ENCODE measurements at places on chromosomes 11 and 22.
A peak's percentile ranks its signal among the peaks of the same experiment; 100 is the strongest.

- no peak for DNase-seq
These were observed 176.1 kb downstream of the DBX1 start for GRCh38 chr11:19984048-19984742.

GRCh38 chr11:20235164-20235563 lies 74.9 kb upstream of the DBX1 start:
- DNase-seq: no peak

GRCh38 chr22:45094825-45095224 lies 68.9 kb upstream of the NUP50 start:
- no peak for DNase-seq

- DNase-seq: no peak
These were observed 168.8 kb downstream of the RCN1 start for GRCh38 chr11:32259641-32260081.

DNA sequence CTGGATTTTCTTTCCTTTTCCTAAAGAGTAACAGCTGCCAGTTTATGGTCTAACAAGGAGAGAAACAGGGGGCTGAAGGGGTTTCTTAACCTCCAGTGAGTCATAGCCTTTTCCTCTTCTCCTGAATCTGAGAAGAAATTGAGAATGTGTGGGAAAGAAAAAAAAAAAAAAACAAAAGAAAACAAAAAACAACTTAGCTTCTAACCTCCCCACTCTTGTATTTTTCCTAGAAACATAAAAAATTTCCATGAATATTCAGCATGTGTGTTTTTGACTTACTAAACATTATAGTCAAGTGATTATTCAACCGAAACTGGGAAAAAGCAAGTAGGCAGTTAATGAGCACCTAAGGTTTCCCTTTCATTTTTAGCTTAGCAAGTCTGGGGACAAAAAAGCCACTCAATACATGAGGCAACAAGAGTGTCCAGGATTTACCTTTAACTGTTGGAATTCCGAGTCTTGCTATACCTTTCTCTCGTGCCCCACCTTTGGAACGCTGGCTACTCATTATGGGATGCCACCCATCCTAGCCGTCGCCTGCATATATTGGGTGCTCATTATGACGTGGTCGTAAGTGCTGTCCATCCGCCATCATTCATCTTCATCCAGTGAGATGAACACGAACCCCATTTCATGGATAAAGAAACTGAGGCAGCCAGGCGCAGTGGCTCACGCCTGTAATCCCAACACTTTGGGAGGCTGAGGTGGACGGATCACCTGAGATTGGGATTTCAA lies 2.4 kb downstream of the ASPHD2 start:
- DNase-seq: no peak

DNA sequence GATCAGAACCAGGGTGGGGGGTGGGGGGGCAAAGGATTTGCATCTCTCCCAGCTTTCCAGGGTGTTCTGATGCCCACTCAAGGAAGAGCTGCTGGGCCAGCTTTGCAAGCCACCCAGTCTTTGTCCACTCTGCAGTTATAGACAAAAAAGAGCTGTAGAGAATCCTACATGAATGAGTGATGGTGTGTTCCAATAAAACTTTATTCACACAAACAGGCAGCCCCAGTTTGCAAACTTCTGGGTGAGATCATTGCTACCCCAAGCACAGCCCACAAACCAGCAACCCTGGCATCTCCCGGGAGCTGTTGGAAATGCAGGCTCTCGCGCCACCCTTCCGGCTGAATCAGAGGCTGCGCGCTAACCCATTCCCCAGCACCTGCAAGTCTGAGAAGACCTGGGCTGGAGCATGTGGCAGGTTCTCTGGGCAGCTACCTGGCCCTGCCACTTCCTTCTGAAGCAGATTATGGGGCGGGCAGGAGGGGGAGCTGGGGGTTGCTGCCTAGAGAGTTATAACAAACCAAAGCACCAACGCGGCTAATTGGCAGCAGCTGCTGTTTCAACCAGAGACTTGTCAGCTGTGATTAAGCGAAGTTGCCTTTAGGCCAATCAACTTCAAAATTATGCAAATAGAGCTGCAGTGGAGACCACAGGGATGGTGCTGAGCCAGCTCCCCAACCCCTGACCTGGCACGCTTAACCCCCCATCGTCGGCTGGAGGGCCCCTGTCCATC lies 3.8 kb upstream of the SHISAL1 start:
- DNase-seq: no peak

DNA sequence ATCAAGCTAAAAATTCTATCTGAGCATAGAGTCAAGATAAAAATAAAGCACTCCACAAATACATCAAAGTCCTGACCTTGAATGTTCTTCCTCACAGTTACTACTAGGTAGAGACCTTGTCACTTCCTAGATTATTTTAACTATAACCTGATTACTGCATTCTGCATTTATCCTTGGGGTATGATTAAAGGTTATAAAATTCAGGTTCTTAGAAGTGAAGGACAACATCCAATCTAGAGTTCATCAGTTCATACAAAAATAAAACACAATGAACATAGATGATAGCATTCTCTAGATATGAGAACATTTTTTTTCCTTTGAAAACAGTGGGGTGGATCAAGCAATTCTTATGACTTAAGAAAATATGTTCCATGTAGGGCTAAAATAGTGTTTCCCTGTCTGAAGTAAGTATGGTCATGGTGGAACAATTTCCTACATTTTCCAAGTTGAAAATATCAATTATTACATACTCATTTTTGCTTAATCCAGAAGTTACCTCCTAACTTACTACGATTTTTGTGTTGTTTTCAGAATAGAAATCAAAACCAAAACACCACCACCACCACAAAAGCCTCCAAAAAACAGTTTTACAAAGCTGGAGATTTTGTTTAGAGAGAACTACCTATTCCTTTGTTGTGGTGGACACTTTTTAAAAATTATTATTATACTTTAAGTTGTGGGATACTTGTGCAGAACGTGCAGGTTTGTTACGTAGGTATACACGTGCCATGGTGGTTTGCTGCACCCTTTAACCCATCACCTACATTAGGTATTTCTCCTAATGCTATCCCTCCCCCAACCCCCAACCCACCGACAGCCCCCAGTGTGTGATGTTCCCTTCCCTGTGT lies 112.0 kb upstream of the DDI1 start:
- no peak for DNase-seq

DNA sequence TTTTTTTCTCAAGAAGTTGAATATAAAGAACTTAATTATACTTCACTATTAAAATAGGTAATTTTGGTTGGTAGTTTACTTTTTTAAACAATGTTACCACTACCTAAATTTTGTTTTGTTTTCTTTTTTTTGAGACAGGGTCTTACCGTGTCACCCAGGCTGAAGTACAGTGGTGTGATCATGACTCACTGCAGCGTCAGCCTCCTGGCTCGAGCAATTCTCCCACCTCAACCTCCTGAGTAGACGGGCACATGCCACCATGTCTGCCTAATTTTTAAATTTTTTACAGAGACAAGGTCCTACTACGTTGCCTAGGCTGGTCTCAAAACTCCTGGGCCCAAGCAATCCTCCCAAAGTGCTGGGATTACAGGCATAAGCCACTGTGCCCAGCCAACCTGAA lies 17.6 kb downstream of the SPCS2 start:
- no peak for DNase-seq

DNA sequence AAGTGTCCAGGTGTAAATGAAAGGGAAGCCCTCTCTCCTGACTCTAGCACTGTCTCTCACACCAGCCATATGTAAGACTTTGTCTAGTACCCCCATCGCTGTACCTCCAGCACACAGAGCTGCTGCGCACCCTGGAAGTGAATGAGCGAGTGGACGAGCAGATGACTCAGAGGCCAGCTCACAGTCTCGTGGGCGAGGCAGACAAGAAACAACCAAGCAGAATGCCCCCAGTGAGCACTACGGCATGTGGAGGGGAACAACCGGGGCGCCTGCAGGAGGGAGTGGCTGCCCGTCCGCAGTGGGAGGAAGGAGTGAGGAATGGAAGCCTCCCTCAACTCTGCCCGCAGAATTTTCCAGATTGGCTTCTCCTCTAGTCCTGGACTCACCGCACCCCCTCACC lies 46.4 kb downstream of the MCM5 start:
- no peak for DNase-seq

DNA sequence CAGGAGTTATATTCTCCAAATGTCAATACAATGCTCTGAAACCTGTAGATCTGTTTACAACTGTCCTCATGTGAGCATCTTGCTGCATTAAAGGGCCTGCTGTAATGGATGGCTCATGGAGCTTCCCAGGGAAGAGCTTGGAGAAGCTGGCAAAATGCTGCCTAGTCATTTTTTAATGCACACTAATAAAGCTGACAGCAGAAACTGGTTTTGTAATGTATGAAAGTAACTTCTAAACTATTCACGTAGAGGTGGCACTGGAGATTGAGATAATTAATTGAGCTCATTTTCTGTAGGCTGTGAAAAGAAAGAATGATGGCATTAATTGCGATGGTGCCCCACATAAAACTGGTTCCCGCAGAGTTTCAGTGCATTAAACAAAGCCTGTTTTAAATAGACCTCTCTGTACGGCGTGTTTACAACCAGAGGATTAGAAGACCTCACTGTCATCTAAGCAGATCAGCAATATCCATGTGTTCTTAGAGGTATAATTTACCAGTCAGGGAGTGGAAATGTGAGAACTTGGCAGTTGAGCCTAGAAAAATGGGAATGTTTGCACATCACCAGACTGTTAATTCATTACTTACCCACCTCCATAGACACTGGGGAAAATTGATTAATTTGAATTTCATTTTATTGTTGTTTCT lies 16.0 kb downstream of the POLA2 start:
- DNase-seq: no peak

- DNase-seq: no peak
These were observed 215.0 kb upstream of the E2F8 start for GRCh38 chr11:19455731-19456130.

DNA sequence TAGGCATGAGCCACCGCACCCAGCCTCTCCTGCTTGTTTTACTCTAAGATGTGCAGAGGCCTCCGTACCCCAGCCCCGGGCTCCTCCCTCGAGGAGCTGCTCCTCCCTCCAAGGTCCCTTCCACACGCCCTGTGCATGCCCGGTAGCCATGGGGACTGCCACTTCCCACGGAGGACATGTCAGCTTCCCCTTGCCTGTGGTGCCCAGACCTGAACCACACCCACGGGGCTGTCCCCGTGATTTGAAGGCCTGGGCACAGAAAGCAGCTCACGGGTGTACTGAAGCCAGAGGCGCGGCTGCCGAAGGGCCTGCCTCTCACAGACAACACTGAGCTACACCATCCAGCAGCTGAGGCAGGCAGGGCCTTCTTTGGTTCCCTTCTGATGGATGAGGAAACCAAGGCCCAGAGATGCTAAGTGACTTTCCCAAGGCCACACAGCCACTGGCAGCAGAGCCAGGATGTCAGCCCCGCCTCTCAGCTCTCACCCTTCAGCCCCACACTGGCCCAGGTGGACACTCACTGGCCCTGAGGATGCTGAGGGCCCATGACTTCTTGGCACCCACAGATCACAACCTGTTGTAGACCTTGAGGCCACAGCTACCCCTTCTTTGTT lies 7.3 kb downstream of the INS start:
- DNase-seq: no peak

GRCh38 chr22:20423008-20423905 lies 14.4 kb downstream of the SCARF2 start:
- DNase-seq: peak; percentile 66

DNA sequence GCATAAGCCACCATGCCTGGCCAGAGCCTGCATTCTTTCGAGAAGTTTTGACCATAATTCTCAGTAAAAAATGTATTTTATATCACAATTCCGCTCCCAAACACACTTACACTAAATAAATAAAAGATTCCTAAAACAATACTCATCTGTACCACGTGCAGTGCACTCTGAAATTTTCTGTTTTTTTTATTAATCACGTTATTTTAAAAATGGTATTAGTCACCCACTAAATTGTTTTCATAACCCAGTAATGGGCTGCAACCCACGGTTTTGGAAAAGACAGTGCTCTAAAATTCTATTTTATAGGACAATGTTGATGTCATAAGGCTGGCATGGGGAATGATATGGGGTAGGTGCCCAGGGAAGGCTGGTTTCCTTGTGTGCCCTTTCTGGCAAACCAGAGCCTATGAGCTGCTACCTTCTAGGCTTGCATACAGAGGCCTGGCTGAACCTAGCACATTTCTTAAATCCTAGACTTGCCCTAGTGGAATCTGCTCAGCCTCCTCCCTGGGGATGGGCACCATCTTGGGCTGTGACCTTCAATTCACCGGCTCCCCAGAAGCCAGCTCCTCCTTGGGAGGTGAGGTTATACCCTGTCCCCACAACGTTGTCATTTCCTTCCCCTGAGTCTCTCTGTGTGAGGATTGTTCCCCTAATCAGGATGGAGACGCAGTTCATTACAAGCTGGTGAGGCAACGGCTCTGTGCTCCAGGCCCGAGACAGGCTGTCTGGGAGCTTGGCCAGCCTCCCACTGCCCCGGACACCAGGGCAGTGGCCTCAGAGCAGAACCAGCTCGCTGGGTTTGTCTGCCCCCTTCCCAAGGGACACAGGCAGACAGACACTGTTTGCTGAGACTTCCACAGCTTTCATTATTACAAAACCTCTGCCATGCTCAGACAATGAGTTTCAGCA lies 116.5 kb upstream of the NAV2 start:
- DNase-seq: no peak

DNA sequence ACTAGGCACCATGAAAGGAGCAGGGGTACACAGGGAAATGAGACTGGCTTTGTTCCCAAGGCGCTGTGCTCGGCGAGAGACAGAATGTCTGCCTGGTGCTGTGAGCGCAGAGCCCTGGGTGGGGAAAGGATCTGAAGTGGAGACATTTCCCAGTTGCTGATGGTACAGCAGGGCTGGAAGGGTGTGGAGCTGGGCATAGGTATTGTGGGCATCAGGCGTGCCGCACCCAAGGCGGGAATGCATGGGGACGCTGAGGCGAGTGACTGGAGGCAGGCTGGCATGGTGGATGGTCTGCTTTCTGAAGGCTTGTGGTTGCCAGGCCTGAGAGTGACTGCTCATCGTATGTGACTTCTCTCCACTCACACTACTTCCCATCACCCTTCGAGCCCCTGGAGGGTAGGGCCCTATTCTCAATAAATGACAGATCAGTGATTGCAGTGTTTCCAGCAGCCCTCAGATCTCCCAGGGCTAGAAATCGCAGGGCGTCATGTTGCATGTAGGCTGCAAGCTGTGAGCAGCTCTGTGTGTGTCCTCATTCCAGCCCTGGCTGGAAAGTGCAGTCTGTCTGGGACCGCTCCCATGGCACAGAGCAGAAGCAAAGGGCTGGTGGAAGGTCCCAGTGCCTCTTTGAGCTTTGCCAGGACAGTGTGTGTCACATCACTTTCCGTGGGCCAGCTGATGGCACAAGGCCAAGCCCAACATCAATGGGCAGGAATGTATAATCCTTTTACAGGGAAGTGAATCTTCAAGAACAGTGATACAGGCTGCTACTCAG lies 67.7 kb downstream of the TBC1D22A start:
- DNase-seq: no peak

DNA sequence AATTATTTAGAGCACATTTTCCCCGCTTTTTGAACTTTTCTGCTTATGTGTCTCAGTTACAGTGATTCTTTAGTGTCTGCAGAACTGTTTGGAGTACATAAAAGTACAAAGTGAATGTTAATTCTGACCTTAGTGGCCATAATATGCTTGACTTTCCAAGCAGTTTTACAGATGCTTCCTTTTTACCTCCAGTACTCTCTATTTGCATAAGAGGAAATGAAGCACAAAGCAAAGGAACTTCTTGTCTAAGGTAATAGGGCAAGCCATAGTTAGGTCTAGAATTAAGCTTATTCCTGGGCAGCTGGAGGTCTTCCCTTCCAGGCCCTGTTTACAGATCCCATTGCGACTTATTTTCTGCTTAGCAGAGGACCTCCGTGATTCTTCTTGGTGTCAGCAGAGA lies 3.6 kb downstream of the GTPBP1 start:
- no peak for DNase-seq

- DNase-seq: no peak
These were observed 71.8 kb downstream of the TTC28 start for GRCh38 chr22:28607795-28608194.

- no peak for DNase-seq
These were observed 13.1 kb downstream of the TOLLIP start for GRCh38 chr11:1296287-1296686.
